ENCODE measurements at places on chromosomes 4 and X.

DNA sequence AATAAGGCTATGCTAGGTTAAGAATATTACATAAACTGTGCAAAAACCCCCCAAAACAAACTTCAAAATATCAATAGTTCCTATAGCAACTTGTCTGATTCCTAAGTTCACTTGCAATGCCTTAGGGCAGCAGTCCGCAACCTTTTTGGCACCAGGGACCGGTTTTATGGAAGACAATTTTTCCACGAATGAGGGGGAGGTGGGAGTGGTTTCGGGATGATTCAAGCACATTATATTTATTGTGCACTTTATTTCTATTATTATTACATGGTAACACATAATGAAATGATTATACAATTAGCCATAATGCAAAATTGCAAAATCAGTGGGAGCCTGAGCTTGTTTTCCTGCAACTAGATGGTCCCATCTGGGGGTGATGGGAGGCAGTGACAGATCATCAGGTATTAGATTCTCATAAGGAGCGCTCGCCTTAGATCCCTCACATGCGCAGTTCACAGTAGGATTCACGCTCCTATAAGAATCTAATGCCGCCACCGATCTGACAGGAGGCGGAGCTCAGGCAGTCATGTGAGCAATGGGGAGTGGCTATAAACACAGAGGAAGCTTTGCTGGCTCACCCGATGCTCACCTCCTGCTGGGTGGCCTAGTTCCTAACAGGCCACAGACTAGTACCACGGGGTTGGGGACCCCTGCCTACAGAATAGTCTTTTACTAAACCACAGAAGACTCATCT is 39.7 kb downstream of the ACOX3 start:
- ATAC-seq: no peak

- no peak for ATAC-seq
Observed at GRCh38 chr4:74768857-74769525, 25.3 kb downstream of the BTC start.

GRCh38 chrX:51332188-51332942 is at the start of gene NUDT10:
Gene NUDT10 (plus strand): TSS chrX:51332822. CDS start chrX:51332966, 144 bp downstream.
- ATAC-seq: peak; percentile 78

DNA sequence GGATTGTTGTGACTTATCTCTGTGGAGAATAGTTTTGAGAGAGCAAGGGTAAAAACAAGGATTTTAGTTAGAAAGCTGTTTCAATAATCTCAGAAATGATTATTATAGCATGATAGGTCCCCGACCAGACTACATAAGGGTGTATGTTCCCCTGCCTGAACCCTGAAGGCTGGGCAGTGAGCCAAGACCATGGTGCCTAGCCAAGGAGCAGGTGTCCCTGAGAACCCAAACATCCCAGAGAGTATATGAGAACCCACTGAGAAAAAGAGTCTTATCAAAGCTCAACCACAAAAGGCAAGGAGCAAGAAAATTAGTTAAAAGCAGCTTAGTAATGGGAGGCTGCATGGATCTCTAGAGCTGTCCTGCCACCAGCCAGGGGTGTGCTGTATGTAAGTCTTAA is 94.9 kb upstream of the UNC5C start:
- ATAC-seq: no peak

- no peak for ATAC-seq
Observed at GRCh38 chrX:1075741-1076140, 136.7 kb downstream of the CRLF2 start.

DNA sequence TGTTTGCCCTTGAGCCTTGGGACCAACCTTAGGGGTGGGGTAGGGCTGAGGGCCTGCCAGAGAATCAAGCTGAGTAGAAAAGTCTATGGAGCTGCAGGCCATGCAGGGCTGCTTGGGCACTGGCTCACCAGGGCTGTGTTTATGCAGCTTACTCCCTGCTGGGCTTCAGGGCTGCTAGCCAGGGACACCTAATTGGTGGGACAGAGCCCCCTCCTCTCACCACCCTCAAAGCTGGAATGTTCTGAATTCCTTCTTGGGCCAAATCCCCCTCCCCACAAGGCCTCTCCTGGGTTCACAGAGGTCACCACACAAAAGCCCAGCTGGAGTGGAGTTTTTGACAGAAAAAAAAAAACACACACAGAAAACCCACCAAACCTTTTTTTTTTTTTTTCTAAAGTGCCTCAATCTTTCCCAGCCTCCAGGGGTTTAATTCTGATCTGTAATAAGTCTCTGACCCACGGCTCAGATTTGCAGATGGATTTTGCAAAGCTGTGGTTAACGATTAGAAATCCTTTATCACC is at the start of gene CLDN2:
Gene CLDN2, plus strand, starts transcription at position 471 of the 521 bp plus-strand sequence. CDS start 7,827 bp downstream, outside the sequence.
- ATAC-seq: no peak

DNA sequence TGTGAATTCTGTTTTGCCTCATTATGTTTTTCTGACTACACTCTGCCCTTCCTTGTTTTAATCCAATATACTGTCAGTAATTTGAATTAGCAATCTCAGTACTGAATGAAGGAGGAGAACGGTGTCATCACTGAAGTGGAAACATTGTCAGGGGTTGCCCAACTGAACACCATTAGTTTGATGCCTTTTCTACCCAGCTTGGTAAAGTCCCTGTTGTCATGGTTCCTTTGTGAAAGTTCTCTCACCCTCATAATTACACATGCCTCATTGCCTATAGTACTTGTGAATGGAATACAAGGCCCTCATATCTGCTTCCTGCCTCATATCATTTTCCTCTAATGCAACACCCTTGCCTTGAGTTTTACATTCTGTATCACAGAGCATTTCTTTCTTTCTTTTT is 76.9 kb downstream of the RRAGB start:
- no peak for ATAC-seq

DNA sequence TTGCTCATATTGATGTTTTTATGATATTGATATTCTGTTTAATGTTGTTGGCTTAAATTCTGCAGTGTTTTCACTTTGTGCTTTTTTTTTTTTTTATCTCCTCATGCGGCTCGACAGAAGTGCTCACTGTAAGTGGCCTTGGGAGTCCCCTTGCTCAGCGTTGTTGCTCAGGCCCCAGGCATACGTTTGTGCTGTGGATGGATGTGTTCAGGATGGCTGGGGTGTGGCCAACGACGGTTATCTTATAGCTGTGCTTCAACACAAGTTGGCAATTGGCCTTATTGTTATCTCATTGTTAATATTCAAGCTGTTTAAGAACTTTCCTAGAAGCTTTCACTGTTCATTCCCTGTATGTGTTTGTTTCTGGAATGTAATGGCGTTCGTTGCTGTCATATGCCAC is 36.4 kb upstream of the CLCN4 start:
- no peak for ATAC-seq

- no peak for ATAC-seq
Observed at GRCh38 chrX:23792861-23793553, 10.0 kb downstream of the SAT1 start.

- no peak for ATAC-seq
Observed at GRCh38 chr4:187612301-187612700, 383.3 kb upstream of the ZFP42 start.

GRCh38 chr4:174305961-174306360 is 22.2 kb downstream of the CEP44 start:
- ATAC-seq: no peak
